Type B pancreatic cell (in vitro differentiated cells): ENCODE measurements at places on chromosomes 7 and 10. TPM values are rescaled to one million over a fixed set of nuclear protein-coding genes. Genes with fewer than 3 reads are reported as not detected.

- H3K27me3 ChIP-seq, result peaks cover 25% of the 10 kb centered on the region
- H3K4me3 ChIP-seq, result no peak overlapping the region
- H3K4me1 ChIP-seq, result no peaks in the 10 kb centered on the region
- no peak for DNase-seq
These were observed 59.7 kb downstream of the TLL2 start for GRCh38 chr10:96453856-96454583.

- peak overlapping the region; percentile 81 for H3K27ac ChIP-seq
- peaks cover 48% of the 10 kb centered on the region for H3K27me3 ChIP-seq
- H3K4me3 ChIP-seq, result peak overlapping the region; percentile 93
- H3K36me3 ChIP-seq, result no peaks in the 10 kb centered on the region
- peaks cover 8% of the 10 kb centered on the region for H3K4me1 ChIP-seq
These were observed 486 bp downstream of the CACNA2D1 start for GRCh38 chr7:82443036-82443546.

DNA sequence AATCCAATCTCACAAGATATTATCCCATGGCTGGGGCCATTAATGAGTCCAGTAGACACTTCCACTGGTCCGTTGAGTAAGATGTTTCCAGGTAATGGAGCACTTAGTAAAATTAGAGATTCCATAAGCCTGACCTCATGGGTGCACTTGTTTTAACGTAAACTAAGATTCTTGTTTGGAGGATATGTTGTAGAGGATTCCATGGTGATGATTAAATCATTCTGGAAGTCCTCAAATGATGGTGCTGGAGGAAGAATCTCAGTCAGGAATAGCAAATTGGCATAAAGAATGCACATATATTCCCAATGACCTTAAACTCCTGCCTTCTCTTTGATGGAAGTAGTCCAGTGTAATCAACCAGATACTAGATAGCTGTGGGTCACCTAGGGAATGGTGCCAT is 161.9 kb upstream of the PCLO start:
- no peaks in the 10 kb centered on the region for H3K4me1 ChIP-seq
- no peaks in the 10 kb centered on the region for H3K36me3 ChIP-seq
- no peak overlapping the region for H3K4me3 ChIP-seq
- H3K27me3 ChIP-seq, result no peaks in the 10 kb centered on the region

GRCh38 chr10:89134963-89135362 is 72.2 kb downstream of the CH25H start:
- H3K4me1 ChIP-seq, result no peaks in the 10 kb centered on the region
- no peak overlapping the region for H3K27ac ChIP-seq
- DNase-seq, result no peak
- H3K4me3 ChIP-seq, result no peak overlapping the region
- no peaks in the 10 kb centered on the region for H3K27me3 ChIP-seq
- no peaks in the 10 kb centered on the region for H3K36me3 ChIP-seq

- DNase-seq, result no peak
- H3K4me1 ChIP-seq, result peaks cover 5% of the 10 kb centered on the region
- H3K27me3 ChIP-seq, result peaks cover 20% of the 10 kb centered on the region
- no peak overlapping the region for H3K27ac ChIP-seq
- no peaks in the 10 kb centered on the region for H3K36me3 ChIP-seq
These were observed 25.8 kb upstream of the LRRC18 start for GRCh38 chr10:48965460-48965859.

GRCh38 chr7:29115130-29115687 is 31.1 kb downstream of the CPVL start:
- H3K27me3 ChIP-seq, result peaks cover 4% of the 10 kb centered on the region
- peaks cover 18% of the 10 kb centered on the region for H3K4me1 ChIP-seq
- peaks cover 16% of the 10 kb centered on the region for H3K36me3 ChIP-seq
- no peak for DNase-seq
- H3K27ac ChIP-seq, result no peak overlapping the region
- no peak overlapping the region for H3K4me3 ChIP-seq

- H3K4me3 ChIP-seq, result peak overlapping the region; percentile 79
- H3K27me3 ChIP-seq, result peaks cover 71% of the 10 kb centered on the region
- no peak for DNase-seq
- no peak overlapping the region for H3K27ac ChIP-seq
These were observed 2.1 kb downstream of the ST8SIA6 start for GRCh38 chr10:17452060-17452841.

- no peaks in the 10 kb centered on the region for H3K27me3 ChIP-seq
- no peak overlapping the region for H3K27ac ChIP-seq
- H3K4me1 ChIP-seq, result no peaks in the 10 kb centered on the region
- H3K36me3 ChIP-seq, result peaks cover 4% of the 10 kb centered on the region
- no peak for DNase-seq
These were observed 457.6 kb downstream of the SEMA3D start for GRCh38 chr7:84729284-84729683.

- peak overlapping the region; percentile 4 for H3K27ac ChIP-seq
- H3K4me3 ChIP-seq, result peak overlapping the region; percentile 18
- peaks cover 36% of the 10 kb centered on the region for H3K4me1 ChIP-seq
- H3K27me3 ChIP-seq, result no peaks in the 10 kb centered on the region
- no peak for DNase-seq
These were observed 18.9 kb downstream of the NOD1 start for GRCh38 chr7:30459591-30460245.

GRCh38 chr7:83105063-83105462 is 57.6 kb downstream of the PCLO start:
- no peaks in the 10 kb centered on the region for H3K4me1 ChIP-seq
- no peaks in the 10 kb centered on the region for H3K36me3 ChIP-seq
- no peak for DNase-seq
- H3K27me3 ChIP-seq, result no peaks in the 10 kb centered on the region
- H3K4me3 ChIP-seq, result no peak overlapping the region
- H3K27ac ChIP-seq, result no peak overlapping the region

- no peaks in the 10 kb centered on the region for H3K36me3 ChIP-seq
- no peak for DNase-seq
- peak overlapping the region; percentile 70 for H3K27ac ChIP-seq
- peak overlapping the region; percentile 71 for H3K4me3 ChIP-seq
- H3K4me1 ChIP-seq, result peaks cover 33% of the 10 kb centered on the region
- peaks cover 14% of the 10 kb centered on the region for H3K27me3 ChIP-seq
These were observed 11.4 kb downstream of the SERPINE1 start for GRCh38 chr7:101138213-101138870.

GRCh38 chr10:77862595-77862994 is 64.0 kb downstream of the DLG5 start:
- peaks cover 49% of the 10 kb centered on the region for H3K4me1 ChIP-seq
- peaks cover 20% of the 10 kb centered on the region for H3K36me3 ChIP-seq
- no peaks in the 10 kb centered on the region for H3K27me3 ChIP-seq
- no peak for DNase-seq
- no peak overlapping the region for H3K4me3 ChIP-seq

- H3K36me3 ChIP-seq, result no peaks in the 10 kb centered on the region
- no peaks in the 10 kb centered on the region for H3K4me1 ChIP-seq
- peaks cover 4% of the 10 kb centered on the region for H3K27me3 ChIP-seq
- DNase-seq, result no peak
These were observed 14.9 kb upstream of the PAXIP1 start for GRCh38 chr7:155017834-155018233.

GRCh38 chr7:157693071-157693520 is 356.3 kb downstream of the DNAJB6 start:
- DNase-seq, result no peak
- peaks cover 52% of the 10 kb centered on the region for H3K27me3 ChIP-seq
- no peak overlapping the region for H3K4me3 ChIP-seq
- no peaks in the 10 kb centered on the region for H3K36me3 ChIP-seq
- H3K4me1 ChIP-seq, result no peaks in the 10 kb centered on the region
- H3K27ac ChIP-seq, result no peak overlapping the region

DNA sequence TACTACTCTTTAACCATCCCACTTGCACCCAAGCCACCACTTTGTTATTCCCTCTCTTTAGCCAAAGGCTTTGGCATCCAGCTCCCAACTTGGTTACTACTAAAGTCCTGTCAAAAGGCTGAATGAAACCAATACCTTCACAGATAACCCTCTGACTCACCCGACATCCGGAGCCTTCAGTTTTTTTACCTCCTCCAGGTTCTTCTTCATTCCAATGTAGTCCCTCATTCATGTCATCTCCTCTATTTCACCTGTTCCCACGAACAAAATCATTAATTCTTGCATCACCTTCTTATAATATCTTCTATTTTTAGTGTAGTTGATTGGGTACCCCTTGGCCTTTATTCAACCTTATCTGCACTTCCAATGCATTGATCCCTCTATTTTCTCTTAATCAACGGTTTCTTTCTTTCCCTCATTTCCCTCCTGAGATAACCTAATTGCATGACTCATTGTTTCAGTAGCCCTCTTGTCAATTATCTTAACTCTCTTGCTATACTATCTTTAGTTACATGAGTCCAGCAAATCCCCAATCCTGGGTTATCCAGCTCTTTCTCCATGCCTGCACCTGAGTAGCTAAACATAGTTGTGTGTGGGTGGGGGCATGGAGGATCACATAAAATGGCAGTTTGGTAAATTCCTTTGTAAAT is 87.2 kb upstream of the COL1A2 start:
- peaks cover 9% of the 10 kb centered on the region for H3K36me3 ChIP-seq
- no peak overlapping the region for H3K4me3 ChIP-seq
- no peak for DNase-seq
- peak overlapping the region; percentile 14 for H3K27ac ChIP-seq
- H3K4me1 ChIP-seq, result peaks cover 14% of the 10 kb centered on the region

GRCh38 chr10:76543655-76544054 is 1094.0 kb downstream of the KCNMA1 start:
- no peak for DNase-seq
- no peaks in the 10 kb centered on the region for H3K36me3 ChIP-seq
- no peak overlapping the region for H3K27ac ChIP-seq
- peaks cover 60% of the 10 kb centered on the region for H3K4me1 ChIP-seq

DNA sequence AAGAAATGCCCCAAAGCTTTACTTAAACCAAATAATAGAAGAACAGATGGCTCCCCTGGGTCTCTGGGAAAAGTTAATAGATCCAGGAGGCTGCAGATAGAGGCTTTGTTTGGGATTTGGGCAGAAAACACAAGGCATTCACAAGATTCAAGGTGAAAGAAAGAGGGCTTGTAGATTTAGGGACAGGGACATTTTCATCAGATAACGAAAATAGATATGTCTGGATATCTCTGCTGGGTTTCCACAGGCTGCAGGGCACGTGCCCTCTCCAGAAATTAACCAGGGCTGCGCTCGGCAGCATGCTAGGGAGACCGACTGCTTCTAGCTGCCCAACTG is 14.9 kb downstream of the CARD11 start:
- H3K4me3 ChIP-seq, result peak overlapping the region; percentile 36
- DNase-seq, result no peak
- peaks cover 5% of the 10 kb centered on the region for H3K36me3 ChIP-seq
- H3K4me1 ChIP-seq, result peaks cover 29% of the 10 kb centered on the region

- H3K4me3 ChIP-seq, result no peak overlapping the region
- no peak overlapping the region for H3K27ac ChIP-seq
- H3K4me1 ChIP-seq, result no peaks in the 10 kb centered on the region
- H3K36me3 ChIP-seq, result no peaks in the 10 kb centered on the region
- DNase-seq, result no peak
- no peaks in the 10 kb centered on the region for H3K27me3 ChIP-seq
These were observed 148.5 kb downstream of the POLR1F start for GRCh38 chr7:19560111-19560883.

- peaks cover 3% of the 10 kb centered on the region for H3K36me3 ChIP-seq
- no peak overlapping the region for H3K27ac ChIP-seq
- H3K4me1 ChIP-seq, result no peaks in the 10 kb centered on the region
- H3K4me3 ChIP-seq, result no peak overlapping the region
- no peak for DNase-seq
- H3K27me3 ChIP-seq, result peaks cover 5% of the 10 kb centered on the region
These were observed 187.0 kb upstream of the SLC26A5 start for GRCh38 chr7:103632972-103633371.

DNA sequence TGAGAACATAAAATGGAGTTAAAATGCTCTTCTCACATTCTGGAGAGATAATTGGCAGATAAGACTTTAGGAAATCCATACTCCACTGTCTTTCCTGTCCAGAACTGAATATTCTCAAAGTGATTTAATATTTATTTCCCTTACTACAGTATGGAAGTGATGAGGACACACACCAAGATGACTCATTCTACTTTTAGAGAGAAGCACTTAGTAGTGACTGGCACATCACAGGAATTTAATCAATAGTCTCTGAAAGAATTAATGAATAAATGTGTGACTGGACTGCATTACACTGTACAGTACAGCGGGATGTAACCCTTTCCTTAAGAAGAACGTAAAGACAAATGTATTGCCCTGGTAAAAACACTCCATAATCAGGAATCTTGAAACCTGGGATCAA is 116.7 kb downstream of the SEMA3E start:
- H3K4me3 ChIP-seq, result no peak overlapping the region
- H3K4me1 ChIP-seq, result peaks cover 8% of the 10 kb centered on the region
- DNase-seq, result no peak
- no peak overlapping the region for H3K27ac ChIP-seq
- H3K36me3 ChIP-seq, result no peaks in the 10 kb centered on the region
- no peaks in the 10 kb centered on the region for H3K27me3 ChIP-seq

- H3K27ac ChIP-seq, result no peak overlapping the region
- peaks cover 13% of the 10 kb centered on the region for H3K36me3 ChIP-seq
- no peak overlapping the region for H3K4me3 ChIP-seq
- H3K4me1 ChIP-seq, result no peaks in the 10 kb centered on the region
- no peaks in the 10 kb centered on the region for H3K27me3 ChIP-seq
These were observed 11.9 kb downstream of the PSTK start for GRCh38 chr10:122992031-122992585.

GRCh38 chr7:94478648-94479214 is 30.9 kb upstream of the CASD1 start:
- H3K27me3 ChIP-seq, result no peaks in the 10 kb centered on the region
- H3K36me3 ChIP-seq, result no peaks in the 10 kb centered on the region
- H3K4me3 ChIP-seq, result no peak overlapping the region
- no peaks in the 10 kb centered on the region for H3K4me1 ChIP-seq
- no peak for DNase-seq

- peaks cover 3% of the 10 kb centered on the region for H3K27me3 ChIP-seq
- no peak overlapping the region for H3K27ac ChIP-seq
- no peaks in the 10 kb centered on the region for H3K36me3 ChIP-seq
- no peaks in the 10 kb centered on the region for H3K4me1 ChIP-seq
These were observed 26.8 kb downstream of the CALCR start for GRCh38 chr7:93547716-93548115.

The NPSR1 gene
- total RNA-seq, result not detected in 2 replicates

The NAPEPLD gene
- total RNA-seq, result 17.0 and 27.1 TPM in 2 replicates

The LRIT1 gene
- not detected in 2 replicates for total RNA-seq

The MYOZ1 gene
- 0.36 and 0.82 TPM in 2 replicates for total RNA-seq

The JCAD gene
- 11.0 and 31.0 TPM in 2 replicates for total RNA-seq

The PLEKHA8 gene
- total RNA-seq, result 27.7 and 46.0 TPM in 2 replicates

The TSPAN15 gene
- 19.4 and 19.7 TPM in 2 replicates for total RNA-seq

The SLC16A12 gene
- total RNA-seq, result 3.7 and 7.8 TPM in 2 replicates

The RUFY2 gene
- 15.1 and 21.3 TPM in 2 replicates for total RNA-seq

The ELOVL3 gene
- total RNA-seq, result 0.22 TPM in 1 of 2 replicates, not detected in the other

The SGPL1 gene
- total RNA-seq, result 70.5 and 84.3 TPM in 2 replicates

The CCL24 gene
- not detected in 2 replicates for total RNA-seq

The TMEM213 gene
- total RNA-seq, result not detected in 2 replicates
